ENCODE measurements at places on chromosomes 12 and 14.

- peak; percentile 54 for DNase-seq
Observed at GRCh38 chr12:104347374-104348075, 44.0 kb downstream of the EID3 start.

DNA sequence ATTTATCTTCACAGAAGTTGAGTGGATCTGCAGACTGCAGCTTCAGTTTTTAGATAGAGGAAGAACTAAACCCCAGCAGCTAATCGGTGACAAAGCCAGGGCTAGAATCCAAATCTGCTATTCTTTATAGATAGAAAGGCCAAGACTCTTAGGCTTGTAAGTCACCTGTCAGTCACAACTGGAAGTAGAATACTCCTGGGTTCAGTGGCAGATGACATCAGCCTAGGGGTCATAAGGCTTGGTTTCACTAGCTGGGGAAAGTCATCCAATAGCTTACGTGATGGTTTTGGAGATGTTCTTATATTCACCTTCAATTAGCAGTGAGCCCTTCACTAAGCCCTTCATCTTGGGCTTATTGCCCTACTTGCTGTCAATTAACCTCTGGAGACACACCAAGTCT, 93.4 kb downstream of the APAF1 start:
- DNase-seq, result no peak

DNA sequence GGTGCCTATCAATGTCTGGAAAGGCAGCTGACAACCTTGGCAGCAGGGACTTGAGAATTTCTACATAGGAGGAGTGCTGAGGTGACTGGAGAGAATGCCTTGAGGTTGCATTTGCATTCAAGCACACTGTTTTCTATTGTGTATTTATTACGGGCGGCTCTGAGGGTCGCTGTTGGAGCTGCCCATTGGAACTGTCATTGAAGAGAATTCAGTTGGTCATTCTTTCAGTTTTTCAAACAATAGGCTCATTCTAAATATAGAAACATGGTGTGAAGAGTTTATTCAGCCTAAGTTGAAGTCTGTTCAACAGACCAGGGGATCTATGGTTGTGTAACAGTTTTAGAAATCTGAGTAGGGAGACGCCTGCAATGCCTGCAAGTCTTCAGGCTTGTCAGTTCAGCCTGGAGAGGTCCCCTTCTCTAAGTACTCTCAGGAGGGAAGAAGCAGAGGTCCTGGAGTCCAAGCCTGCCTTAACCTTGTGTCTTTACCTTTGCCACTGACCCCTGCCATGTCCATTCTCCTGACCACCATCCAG, 9.8 kb upstream of the ABHD12B start:
- peak; percentile 48 for DNase-seq

DNA sequence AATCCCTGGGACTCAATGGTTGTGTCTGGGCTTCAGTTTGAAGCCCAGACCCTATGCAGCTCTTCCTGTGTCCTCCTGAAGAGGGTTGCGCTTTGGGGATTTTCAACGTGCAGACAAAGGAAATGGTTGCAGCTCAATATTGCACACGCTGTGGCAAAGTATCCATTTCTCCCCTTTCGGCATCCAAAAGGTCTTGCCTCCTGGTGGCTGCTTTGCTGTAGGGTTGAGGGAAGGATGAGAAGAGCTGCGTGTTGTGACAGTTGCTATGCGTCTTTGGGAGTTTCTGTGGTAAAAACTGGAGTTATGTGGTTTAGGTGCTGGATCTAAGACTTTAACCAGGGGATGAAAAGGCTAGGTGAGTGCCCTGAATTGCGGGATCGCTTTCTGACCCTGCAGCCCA, 71.0 kb downstream of the ZNF664 start:
- no peak for DNase-seq

GRCh38 chr12:43891856-43892574, 56.1 kb downstream of the TMEM117 start:
- peak; percentile 11 for DNase-seq

Data from IMR-90 (cell line).